Stimulated activated CD4-positive, alpha-beta T cell treated with anti-CD3 and anti-CD28 coated beads, Interleukin-4, amount 100 ng/mL, for 48 hours (primary cell): ENCODE measurements at places on chromosomes 6 and 20.

- no peak for DNase-seq
Measured at GRCh38 chr6:111228094-111228493, 140.8 kb downstream of the SLC16A10 start.

DNA sequence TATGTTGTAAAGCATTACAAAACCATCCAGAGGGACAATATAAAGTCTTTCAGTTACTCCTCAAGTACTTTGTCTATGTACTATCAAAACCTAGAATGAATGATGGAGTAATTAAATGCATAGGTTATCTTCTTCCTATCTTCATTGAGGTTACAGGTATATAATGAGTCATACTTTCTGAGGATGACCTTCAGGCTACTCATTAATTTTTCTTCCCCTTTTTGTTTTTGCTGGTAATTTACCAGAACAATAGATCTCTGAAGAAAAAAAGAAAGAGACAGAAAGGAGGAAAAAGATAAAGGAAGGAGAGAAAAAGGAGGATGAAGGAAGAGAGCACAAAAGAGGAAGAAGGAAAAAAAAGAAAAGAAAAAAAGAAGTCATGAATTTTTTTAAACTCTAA lies 398.4 kb downstream of the TBC1D32 start:
- DNase-seq = no peak

GRCh38 chr6:111818539-111819226 lies 54.6 kb downstream of the FYN start:
- no peak for DNase-seq

GRCh38 chr6:56043761-56044160 lies 168.4 kb upstream of the BMP5 start:
- no peak for DNase-seq

GRCh38 chr6:7107578-7108195 lies at the start of gene RREB1:
Gene RREB1, plus strand, starts transcription at chr6:7107961. Its CDS starts 73,951 bp downstream, at chr6:7181912.
- DNase-seq = peak; percentile 44
